Activated naive CD4-positive, alpha-beta T cell treated with anti-CD3 and anti-CD28 coated beads for 36 hours (primary cell): ENCODE measurements at places on chromosomes 7 and 10. TPM values are rescaled to one million over a fixed set of nuclear protein-coding genes. Genes with fewer than 3 reads are reported as not detected.

- peak; percentile 74 for DNase-seq
These were observed 138.0 kb upstream of the MTPN start for GRCh38 chr7:136114966-136115762.

- DNase-seq, result no peak
These were observed 70.6 kb downstream of the LHPP start for GRCh38 chr10:124532106-124532641.

DNA sequence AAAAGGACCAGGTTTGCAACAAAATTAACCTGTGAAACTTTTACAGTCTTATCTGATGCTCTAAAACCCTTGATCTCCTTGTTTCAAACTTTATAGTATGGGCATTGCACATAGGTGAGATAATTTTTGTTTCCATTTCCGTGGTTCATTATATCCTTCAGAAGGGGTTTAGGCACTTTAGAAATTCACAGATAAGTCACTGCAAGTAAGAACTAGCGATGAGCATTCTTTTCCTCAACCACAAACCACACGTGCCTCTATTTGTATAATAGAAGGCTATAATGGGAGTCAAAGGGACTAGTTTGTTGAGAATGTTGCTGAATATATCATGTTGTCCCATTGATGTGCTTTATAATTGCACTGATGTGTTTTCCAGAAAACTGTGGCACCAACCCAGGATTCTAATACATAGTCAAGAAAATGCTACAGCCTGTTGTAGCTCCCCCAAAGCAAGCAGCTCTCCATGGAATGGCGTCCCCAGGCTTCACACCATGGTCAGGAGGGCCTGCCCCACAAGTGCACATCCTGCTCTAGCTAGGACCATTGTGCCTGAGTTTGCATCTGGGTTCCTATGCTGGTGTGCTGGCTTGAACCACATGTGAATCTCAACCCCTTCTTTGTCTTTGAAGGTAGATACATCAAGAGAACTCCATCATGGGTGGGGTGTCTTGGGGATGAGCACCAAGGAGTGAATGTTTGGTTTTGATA, 14.0 kb upstream of the ATXN7L1 start:
- DNase-seq, result peak; percentile 72

- no peak for DNase-seq
These were observed 650 bp upstream of the ZFAND2A start for GRCh38 chr7:1160670-1161021.

- DNase-seq, result no peak
These were observed 102.0 kb downstream of the GNAI1 start for GRCh38 chr7:80236681-80237080.

FGF8 gene
- total RNA-seq, result not detected

FAM25G gene
- total RNA-seq, result not detected
